Smooth muscle cell of trachea (primary cell): ENCODE measurements at places on chromosomes 4 and X. TPM values are rescaled to one million over a fixed set of nuclear protein-coding genes. Genes with fewer than 3 reads are reported as not detected.

Gene LGI2
- total RNA-seq = under 0.01 TPM in 1 of 2 replicates, not detected in the other

Gene SNCA
- total RNA-seq = 1.0 and 2.0 TPM in 2 replicates

Gene CRMP1
- total RNA-seq = 0.50 TPM in 1 of 2 replicates, not detected in the other

Gene TENT5D
- total RNA-seq = under 0.01 and 0.15 TPM in 2 replicates

Gene HCCS
- total RNA-seq = 18.0 and 20.8 TPM in 2 replicates

Gene TRIM60
- not detected in 2 replicates for total RNA-seq

Gene SLC25A14
- total RNA-seq = 9.3 and 18.0 TPM in 2 replicates

Gene LRP2BP
- 0.44 and 0.50 TPM in 2 replicates for total RNA-seq
